ENCODE measurements at places on chromosomes 12 and 14.

GRCh38 chr14:24513009-24513408, 4.9 kb upstream of the CMA1 start:
- DNase-seq, result no peak

- DNase-seq, result no peak
Observed at GRCh38 chr14:50469982-50470381, 62.4 kb downstream of the MAP4K5 start.

GRCh38 chr14:45201905-45202304, 51.1 kb downstream of the MIS18BP1 start:
- peak; percentile 44 for DNase-seq

- no peak for DNase-seq
Observed at GRCh38 chr14:104369208-104369607, 210.4 kb upstream of the C14orf180 start.

- no peak for DNase-seq
Observed at GRCh38 chr14:89406941-89407340, 10.1 kb downstream of the FOXN3 start.
